BE2C (cell line): ENCODE measurements at places on chromosomes 11 and 22.

- DNase-seq, result peak; percentile 100
Measured at GRCh38 chr11:67507864-67508485, at the start of gene CDK2AP2. CDK2AP2 (minus strand) TSS chr11:67508162; CDS start chr11:67508082, 80 bp downstream.

- DNase-seq, result no peak
Measured at GRCh38 chr22:36332623-36333332, 55.0 kb downstream of the MYH9 start.

GRCh38 chr11:130638033-130638432 lies 189.6 kb downstream of the ADAMTS15 start:
- no peak for DNase-seq

- no peak for DNase-seq
Measured at GRCh38 chr22:27764722-27765236, 36.8 kb downstream of the MN1 start.

DNA sequence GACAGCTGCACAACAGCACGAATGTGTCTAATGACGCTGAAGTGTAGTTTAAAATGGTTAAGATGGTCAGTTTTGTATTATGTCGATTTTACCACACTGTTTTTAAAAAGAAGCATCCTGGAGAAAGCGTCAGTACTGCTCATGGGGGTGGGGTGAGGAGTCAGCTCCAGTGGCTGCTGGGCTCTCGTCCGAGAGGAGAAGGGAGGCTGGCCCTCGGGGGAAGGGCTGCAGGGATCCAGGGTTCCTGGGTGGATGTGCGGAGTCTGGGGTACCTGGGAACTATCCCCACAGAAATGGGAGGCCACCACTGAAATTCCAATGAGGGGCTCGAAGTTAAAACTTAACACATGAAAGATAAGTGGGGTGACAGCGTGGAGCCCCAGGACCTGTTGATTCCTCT lies 11.9 kb downstream of the C11orf21 start:
- no peak for DNase-seq

DNA sequence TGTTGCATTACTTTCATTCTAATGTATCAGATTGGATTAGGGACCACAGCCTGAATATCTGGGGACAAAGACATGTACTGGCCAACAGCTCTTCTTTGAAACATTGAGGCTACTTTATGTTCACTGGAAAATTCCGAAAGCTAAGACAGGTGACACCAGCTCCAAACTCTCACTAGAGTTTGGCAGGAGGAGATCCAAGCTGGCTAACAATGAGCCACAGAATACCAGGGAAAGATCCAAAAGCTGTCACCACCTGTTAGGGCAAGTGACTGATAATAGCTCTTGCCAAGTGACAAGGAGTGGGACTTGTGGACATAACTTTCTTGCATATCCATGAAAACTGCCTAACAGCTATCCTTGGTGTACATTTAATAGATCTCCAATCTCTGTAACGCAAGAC lies 333.3 kb downstream of the TTC28 start:
- DNase-seq, result no peak

DNA sequence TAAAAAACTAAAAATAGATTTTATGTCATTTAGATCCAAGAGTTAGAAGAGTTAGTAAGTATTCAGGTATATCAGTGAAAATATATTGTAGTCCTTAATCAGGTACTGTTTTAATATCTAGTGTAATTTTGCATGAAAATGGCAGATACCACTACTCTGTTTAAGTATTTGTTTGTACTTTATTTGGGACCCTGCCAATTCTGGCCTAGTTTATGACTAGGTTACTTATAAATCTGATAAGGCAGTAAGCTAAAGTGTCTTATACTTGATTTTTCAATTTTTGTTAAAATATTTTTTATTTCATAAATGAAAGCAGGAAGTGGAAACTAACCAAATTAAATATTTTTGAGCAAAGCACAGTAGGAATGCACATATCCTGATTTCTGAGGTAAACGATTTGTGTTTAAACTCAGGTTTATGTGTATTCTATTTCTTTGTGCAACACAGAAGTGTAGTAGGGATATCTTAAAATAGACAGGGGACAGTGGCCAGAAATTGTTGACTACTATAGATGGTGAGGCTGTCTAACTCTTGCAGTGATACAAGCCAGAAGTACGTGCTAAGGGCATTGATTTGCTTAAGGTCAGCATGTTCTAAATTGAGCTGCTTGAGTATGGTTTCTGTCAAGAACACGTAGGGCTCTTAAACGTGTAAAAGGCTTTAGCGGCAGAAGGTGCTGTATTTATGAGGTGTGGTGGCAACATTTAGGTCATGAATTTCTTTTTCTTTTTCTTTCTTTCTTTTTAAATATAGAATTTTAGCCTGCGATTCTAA lies 34.0 kb downstream of the HIPK3 start:
- no peak for DNase-seq

- DNase-seq, result no peak
Measured at GRCh38 chr22:41848468-41848867, 15.6 kb downstream of the SREBF2 start.

GRCh38 chr11:3735827-3736226 lies 61.5 kb downstream of the NUP98 start:
- DNase-seq, result no peak

- no peak for DNase-seq
Measured at GRCh38 chr11:112241486-112241885, 15.3 kb downstream of the PTS start.

DNA sequence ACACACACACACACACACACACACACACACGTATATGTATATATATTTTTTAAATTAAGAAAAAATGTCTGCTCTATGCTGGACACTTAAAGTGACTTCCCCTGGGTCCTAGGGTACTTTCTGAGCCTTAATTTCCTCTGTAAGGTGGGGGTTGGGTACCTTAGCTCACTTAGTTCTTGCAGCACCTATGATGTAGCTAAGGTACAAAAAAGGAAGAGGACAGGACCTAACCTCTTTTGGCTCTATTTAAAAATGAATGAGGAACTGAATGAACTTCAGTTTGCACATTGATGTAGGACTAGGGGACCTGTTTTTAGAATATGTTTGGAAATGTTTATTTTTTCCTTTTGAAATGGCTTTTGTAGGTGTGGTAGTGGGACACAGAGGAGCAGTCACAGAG lies 11.1 kb downstream of the SREBF2 start:
- DNase-seq, result no peak

- DNase-seq, result no peak
Measured at GRCh38 chr11:111135101-111135500, 110.4 kb upstream of the POU2AF2 start.

GRCh38 chr11:64314146-64314804 lies 3.1 kb downstream of the TRMT112 start:
- DNase-seq, result no peak

GRCh38 chr11:128796270-128796669 lies 70.8 kb downstream of the KCNJ1 start:
- DNase-seq, result no peak

DNA sequence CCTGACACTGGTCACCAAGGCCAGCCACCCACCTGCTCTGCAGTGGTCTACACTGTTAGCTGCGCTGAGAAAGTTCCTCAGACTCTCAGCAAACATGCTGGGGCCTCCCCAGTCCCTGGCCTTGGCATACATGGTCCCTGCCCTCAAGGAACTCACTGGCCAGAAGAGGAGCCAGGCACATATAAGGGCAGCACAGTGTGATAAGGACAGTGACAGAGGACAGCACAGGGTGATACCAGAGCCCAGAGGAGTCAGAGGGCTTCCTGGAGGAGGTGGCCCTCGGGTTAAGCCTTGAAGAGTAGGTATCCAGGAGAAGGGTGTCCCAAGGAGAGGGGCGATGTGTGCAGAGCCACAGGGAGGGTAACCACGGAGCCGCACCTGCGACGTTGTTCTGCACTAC lies 624 bp downstream of the ART1 start:
- DNase-seq, result no peak

DNA sequence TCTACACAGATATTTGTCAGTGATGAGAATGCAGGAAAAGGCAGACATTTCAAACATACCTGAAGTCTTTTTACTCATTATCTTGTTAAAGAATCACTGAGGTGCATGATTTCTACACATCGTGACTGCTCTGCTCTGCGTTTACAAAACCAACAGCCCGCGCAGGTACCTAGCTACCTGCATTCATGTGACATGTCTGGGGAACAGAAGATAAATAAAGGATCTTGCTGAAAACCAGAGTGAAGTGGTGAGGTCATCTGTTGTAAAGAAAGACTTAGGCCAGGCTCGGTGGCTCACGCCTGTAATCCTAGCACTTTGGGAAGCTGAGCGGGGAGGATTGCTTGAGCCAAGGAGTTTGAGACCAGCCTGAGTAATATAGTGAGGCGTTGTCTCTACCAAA lies 15.7 kb downstream of the ASPHD2 start:
- no peak for DNase-seq

DNA sequence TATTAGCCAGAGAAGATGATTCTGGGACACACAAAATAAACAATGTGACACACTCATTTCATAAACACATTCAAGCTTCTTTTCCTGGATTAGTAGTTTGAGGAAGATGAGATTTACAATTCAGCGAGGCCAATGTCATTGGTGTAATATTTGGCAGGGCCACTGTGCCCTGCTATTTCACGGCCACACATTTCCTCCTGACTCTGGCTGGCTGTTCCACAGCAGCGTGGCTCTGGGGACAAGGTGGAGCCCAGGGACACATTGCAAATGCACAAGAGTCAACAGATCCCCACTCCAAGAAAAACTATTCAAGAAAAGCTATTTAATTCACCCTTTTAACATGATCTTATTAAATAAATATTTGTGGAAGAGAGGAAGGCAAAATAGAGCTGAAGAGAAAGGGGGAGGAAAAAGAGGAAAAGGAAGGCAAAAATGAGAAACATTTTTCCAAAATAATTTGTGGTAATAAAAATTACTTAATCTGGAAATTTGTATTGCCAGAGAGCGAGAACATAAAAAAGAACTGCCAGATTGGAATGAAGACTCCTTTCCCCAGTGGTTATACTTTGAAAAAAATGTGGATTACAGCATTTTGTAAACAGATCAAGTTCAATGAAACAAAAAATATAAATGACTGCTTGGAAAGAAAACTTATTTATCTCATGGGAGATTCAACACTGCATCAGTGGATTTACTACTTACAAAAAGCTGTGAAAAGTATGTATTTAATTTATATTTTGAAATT lies 27.1 kb downstream of the NXPE2 start:
- DNase-seq, result no peak

DNA sequence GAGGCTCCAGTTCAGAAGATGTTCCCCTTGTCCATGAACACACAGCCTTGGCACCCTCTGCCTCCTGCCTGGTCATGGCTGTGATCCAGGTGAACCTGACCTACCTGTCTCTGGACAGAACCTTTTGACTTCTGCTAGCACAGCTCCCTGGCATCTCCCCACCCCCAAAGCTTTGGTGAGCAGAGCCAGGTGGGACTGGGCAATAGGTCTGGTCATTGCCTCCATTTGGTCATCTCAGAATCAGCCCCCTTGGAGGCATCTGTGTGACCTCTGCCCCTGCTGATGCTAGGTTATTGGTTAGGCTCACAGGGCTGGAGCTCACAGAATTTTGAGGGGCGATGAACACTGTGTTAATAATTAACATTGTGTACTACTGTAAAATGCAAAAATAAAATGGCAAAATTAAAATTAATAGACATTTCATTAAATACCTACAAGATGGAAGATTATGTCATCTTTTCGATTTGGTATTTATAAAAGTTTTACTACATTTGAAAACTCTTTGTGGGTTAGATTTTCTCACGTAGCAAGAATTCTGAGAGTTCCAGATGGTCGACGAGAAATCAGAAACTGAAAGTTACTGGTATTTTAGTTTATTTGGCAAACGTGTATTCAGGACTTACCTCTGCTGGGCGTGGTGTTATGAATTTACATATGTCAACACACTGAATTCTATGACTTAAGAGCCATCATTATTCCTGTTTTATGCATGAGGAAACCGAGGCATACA lies 8.3 kb upstream of the KIAA0930 start:
- no peak for DNase-seq

DNA sequence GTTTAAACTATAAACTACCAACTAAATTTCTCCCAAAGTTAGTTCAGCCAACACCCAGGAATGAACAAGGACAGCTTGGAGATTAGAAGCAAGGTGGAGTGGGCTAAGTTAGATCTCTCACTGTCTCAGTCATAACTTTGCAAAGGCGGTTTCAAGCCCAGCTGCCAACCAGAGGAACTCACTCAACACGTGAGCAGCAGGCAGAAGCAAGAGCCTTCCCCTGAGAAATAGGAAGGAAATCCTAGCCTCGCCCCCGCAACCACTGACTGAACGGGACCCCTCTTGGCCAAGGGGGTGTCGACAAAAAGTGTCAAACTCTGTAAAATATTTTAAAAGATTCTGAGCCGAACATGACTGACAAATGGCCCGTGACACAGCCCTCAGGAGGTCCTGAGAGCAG lies 4.4 kb upstream of the KRTAP5-9 start:
- no peak for DNase-seq

DNA sequence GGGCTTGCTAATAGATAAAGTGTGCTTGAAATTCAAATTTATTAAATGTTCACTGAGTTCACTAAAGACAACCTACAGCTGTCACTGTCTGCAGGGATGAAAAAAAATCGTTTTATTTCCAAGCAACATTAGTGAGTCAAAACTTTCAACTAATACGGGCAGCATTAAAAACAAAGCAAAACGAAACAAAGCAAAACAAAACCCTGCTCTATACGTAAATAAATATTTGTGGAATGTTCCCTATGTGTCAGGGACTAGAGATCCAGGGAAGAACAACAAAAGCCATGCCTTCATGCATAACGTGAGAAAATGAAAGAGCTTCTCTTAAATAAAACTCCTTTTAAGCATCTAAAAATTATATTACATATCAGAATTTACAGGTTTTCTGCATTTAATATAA lies 553 bp downstream of the NAALAD2 start:
- DNase-seq, result no peak

GRCh38 chr11:129702410-129703398 lies 112.9 kb upstream of the TMEM45B start:
- DNase-seq, result no peak
